Ovary (tissue), 10 donors: ENCODE measurements at places on chromosomes 7 and 10. TPM values are rescaled to one million over a fixed set of nuclear protein-coding genes. Genes with fewer than 3 reads are reported as not detected.

DNA sequence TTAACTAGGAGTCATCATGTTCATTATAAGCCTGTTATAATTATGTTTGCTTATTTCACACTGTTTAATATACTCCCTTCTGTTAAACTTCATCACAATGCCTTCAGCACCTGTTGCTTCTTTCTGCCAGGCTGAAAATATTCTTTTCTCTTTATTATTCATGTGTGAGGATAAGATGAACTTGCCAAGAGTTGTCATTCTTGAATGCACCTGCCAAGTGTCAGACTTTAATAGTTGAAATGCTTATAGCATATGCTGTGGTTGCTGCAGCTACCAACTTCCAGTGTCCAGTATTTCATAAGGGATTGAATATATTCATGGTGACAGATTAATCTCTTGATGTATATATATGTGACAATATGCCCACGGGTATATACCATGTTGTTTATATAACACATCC, 339.2 kb upstream of the MEOX2 start:
- DNase-seq = no peak
- no peak overlapping the region for H3K27ac ChIP-seq
- H3K27me3 ChIP-seq = no peaks in the 10 kb centered on the region
- H3K4me3 ChIP-seq = no peak overlapping the region
- no peaks in the 10 kb centered on the region for H3K36me3 ChIP-seq
- peaks cover 3% of the 10 kb centered on the region for H3K4me1 ChIP-seq

DNA sequence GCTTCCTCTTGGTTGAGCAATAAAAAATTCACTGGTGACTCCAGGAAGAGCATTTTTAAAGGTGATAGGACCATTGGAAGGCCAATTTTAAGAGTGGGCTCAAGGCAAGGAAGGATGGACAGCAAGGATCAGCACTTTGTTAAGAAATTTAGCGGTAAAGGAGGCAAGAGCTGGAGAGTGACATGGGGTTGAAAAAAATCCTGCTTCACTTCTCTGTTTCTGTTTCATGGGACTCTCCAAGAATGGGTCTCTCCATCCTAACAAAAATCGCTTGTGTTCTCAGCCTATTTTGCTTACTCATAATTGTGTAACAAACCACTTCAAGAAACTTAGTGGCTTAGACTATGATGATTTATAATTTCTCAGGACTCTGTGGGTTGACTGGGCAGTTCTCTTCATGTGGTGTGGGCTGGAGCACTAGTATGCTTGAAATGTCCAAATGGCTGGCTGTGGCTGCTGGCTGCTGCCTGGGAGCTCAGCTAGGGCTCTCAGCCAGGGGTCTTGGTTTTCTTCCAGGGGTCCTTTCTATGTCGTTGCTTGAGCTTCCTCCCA, 59.8 kb upstream of the ZNRF2 start:
- peaks cover 1% of the 10 kb centered on the region for H3K4me1 ChIP-seq
- no peaks in the 10 kb centered on the region for H3K36me3 ChIP-seq
- H3K27me3 ChIP-seq = no peaks in the 10 kb centered on the region
- H3K27ac ChIP-seq = no peak overlapping the region
- DNase-seq = no peak

DNA sequence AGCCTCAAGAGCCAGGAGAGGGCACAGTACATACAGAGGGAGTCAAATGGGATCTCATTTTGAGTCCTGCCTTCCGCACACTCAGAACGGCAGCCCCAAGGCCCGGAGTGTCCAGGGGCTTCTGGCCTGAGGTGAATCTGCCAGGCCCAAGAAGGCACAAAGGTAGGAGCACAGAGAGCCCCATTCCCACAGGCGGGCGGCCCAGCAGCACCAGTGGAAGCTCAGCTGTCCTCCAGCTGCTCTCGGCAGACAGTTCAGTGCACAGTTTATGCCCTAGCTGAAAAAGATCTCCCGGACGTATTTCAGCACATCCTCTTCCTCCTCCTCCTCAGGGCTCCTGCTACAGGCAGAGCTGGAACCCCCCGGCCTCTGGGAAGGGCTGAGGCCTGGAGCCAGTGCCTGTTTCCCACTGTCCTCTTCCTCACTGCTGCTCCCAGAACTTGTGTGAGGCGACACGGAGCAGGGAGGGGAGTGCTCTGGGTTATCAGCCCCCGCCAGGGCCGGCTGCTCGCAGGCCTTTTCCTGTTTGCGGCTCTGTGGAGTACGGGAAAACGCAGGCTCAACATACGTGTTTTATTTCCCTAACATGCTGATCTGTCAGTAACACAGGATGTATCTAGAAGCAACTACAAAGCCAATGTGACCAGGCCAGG, 4.0 kb downstream of the CYREN start:
- no peaks in the 10 kb centered on the region for H3K27me3 ChIP-seq
- H3K4me3 ChIP-seq = no peak overlapping the region
- no peaks in the 10 kb centered on the region for H3K36me3 ChIP-seq

ANLN gene
- total RNA-seq = 0.50 TPM

GRCh38 chr10:63084690-63085382, 48.3 kb upstream of the NRBF2 start:
- no peaks in the 10 kb centered on the region for H3K36me3 ChIP-seq
- H3K4me1 ChIP-seq = peaks cover 2% of the 10 kb centered on the region
- H3K4me3 ChIP-seq = no peak overlapping the region
- H3K27me3 ChIP-seq = no peaks in the 10 kb centered on the region
- no peak for DNase-seq
- no peak overlapping the region for H3K27ac ChIP-seq

DNA sequence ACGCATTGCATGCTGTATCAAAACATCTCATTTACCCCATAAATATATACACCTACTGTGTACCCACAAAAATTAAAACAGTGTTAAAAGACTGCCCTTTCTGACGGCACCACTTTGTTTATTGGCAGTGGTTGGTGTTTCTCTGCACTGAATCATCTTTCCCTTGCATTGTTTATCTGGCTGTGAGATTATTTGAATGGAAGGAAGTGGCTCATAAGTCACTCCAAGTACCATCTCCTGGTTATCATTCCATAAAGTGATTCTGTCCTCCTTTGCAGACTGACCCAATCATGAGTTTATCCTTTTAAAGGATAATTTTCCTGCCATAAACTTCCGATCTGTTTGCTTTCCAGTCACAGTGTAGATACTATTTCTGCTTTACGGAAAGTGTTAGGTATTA, 183.8 kb downstream of the CAMK1D start:
- peaks cover 16% of the 10 kb centered on the region for H3K4me1 ChIP-seq
- no peak overlapping the region for H3K27ac ChIP-seq
- no peak overlapping the region for H3K4me3 ChIP-seq
- DNase-seq = no peak
- no peaks in the 10 kb centered on the region for H3K27me3 ChIP-seq
- H3K36me3 ChIP-seq = no peaks in the 10 kb centered on the region

TRIM4 gene
- 45.1 TPM for total RNA-seq

CTAGE6 gene
- total RNA-seq = 0.33 TPM

VIPR2 gene
- total RNA-seq = 10.8 TPM
